ENCODE measurements at places on chromosomes 4 and X.

- no peak for DNase-seq
Observed at GRCh38 chrX:103607364-103608305, at the start of gene TCEAL3. TCEAL3 (plus strand) TSS chrX:103607963; CDS start chrX:103609065, 1,102 bp downstream.

- DNase-seq, result no peak
Observed at GRCh38 chr4:90246816-90247215, 119.6 kb downstream of the CCSER1 start.

GRCh38 chr4:176660561-176660960 lies 132.2 kb downstream of the VEGFC start:
- no peak for DNase-seq

DNA sequence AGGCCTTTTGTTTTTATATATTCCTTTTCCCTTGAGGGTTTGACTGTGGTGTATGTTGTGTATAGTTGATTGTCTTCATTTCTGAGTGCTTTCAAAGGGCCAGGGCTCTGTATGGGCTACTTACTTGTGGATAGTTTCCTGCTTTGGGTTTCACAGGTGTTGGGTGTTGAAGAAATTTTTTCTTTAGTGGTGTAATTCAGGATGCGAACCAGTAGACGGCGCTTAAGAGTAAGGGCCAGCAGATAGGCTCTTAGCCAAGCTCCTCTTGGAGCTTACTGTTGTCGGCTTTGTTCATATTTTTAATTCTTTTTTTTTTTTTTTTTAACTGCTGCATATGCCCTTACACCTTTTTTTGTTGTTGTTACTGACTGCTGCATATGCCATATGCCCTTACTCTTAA lies 276.3 kb upstream of the GALNT7 start:
- DNase-seq, result peak; percentile 3

GRCh38 chr4:7831858-7832730 lies 107.6 kb downstream of the AFAP1 start:
- DNase-seq, result no peak

- DNase-seq, result no peak
Observed at GRCh38 chr4:90994851-90995574, 867.8 kb downstream of the CCSER1 start.

- peak; percentile 29 for DNase-seq
Observed at GRCh38 chrX:130120746-130121504, 10.6 kb upstream of the ELF4 start.

DNA sequence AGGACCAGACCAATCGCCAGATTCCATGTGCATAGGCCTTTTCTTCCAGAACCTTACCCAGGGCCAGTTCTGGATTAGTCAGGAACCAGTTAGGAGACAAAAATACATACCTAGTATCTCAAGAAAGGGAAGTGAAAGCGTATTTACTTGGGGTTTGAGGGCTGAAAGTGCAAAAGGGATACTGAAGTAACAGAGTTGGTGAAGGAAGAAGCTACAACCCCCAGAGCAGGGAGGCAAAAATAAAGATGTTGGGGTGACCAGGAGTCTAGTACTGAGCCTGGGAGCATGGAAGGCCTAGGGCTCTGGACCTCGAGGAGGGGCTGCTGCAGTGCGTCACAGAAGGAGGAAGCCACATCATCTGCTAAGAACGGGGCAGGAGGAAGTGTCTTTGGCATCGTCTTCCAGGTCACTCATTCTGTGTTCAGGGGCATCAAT lies 38.3 kb downstream of the TKTL1 start:
- no peak for DNase-seq

GRCh38 chr4:145177511-145177905 lies 2.9 kb downstream of the OTUD4 start:
- DNase-seq, result no peak

- DNase-seq, result no peak
Observed at GRCh38 chrX:10070714-10071436, 85.9 kb upstream of the CLCN4 start.

GRCh38 chrX:12352922-12353321 lies 214.6 kb downstream of the FRMPD4 start:
- no peak for DNase-seq

- no peak for DNase-seq
Observed at GRCh38 chr4:73221734-73222133, 36.9 kb downstream of the ANKRD17 start.

DNA sequence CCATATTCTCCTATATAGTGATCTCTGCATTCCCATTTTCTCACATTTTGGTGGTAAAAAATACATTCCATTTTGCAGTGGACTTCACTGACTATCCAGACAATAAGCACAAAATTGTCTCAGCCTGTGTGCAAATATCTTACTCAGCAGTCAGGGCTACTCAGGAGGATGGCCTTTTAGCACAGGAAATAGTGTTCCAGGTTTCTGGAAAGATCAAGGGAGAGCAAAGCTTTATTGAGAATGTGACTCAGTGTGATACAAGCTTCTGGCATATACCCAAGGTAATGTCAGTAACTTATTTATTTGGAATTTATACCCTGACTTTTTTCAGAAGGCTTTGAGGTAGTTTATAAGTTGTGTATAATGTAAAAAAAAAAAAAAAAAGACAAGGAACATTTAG lies 233.4 kb downstream of the TEX13A start:
- no peak for DNase-seq

DNA sequence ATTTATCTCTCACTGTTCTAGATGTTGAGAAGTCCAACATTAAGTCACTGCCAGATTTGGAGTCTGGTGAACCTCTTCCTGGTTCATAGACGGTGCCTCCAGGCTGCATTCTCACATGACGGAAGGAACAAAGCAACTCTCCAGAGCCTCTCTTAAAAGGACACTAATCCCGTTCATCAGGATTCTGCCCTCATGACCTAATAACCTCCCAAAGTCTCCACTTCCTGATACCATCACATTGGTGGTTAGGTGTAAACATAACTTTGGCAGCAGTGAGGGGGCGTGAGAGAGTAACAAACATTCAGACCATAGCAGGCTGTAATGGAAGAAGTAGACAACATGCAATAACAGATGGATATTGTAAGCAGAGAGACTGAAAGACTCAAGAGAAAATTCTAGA lies 388.6 kb downstream of the PDHA2 start:
- DNase-seq, result no peak

DNA sequence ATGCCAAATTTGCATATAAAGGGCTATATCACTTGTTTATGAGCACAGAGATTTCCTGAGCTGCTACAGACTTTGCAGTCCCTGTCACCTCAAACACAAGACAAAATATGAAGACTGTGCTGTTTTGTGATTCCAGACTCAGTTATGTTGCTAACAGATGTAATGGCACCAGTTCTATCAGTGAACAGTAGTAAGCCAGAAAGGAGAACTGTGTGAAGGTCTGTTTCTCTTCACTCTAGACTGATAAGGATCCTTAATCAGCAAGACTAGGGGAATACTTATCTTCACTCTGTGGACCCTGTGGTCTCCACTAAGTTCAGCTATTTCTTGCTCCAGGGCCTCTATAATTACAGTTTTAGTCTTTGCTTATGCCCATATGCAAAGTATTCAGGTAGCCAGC lies 82.7 kb downstream of the ANXA5 start:
- DNase-seq, result no peak

DNA sequence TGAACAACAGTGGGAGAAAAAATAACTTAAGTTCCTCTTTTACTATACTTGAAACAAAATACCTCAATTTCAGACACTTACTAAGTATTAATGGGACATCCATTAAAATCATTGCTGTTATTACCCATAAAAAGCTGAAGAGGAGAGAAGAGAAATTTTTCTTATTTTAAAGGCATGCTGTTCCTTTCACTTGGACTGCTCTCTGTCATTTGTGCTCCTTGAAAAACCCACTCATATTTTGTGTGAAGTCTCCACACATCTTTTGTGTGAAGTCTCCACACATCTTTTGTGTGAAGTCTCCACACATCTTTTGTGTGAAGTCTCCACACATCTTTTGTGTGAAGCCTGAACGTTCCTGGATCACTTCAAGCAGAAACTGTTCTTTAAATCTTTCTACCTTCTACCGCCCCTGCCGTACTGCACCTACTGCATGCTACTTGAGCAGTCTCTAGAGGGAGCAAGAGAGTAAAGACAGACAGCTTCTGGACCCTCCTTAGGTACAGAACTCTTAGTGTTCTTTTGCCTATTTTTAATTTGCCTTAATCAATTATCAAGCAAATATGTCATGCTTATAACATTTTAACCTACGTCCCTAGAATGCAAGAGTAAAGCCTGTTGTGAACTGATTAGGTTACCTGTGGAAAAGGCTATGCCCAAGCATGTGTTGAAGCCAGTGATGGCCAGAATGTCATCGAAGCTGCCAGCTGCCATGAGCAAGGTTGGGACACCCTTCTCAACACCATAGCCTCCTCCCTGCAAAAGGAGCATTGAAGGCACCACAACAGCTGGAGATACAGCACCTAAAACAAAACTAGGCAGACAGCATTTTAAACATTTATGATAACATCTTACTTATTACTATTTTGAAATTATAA lies 27.1 kb upstream of the SLC9B1 start:
- DNase-seq, result no peak

DNA sequence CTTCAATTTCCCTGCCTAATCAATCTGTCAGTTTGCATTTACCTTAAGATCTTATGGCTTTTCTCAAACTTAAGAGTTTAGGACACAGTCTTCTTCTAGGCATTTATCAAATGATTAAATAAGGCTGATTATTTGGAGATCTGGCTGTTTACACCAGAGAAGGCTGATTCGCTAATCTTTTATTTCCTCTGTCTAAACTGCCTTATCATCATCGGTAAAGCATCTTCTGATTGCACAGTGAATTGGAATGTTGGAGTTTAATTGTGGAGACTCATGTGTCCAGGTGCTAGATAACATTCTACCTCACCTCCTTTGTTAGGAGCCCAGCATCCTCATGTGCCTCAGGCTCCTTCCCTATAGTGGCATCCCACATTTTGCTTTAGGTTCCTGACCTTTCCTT lies 100.3 kb upstream of the DDIT4L start:
- DNase-seq, result no peak

DNA sequence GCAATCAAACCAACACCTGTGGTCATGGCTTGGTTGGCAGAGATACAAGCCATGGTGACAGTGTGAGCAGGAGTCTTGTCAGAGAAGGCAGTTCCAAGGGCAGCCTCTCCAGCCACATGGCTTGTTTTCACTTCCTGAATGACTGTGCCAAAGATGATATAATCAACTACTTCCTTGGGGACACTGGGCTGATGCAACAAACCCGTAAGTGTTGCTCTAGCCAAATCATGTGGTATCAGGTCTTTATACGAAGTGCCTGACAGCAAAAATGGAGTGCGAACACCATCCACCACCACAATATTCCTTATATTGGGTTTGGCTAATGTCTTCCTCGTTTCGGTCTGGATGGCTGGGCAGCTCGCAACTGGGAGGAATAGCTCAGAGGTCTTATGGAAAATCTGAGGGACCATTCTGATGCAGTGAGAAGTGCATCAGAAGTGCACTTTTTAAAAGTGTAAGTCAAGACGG lies 922.0 kb downstream of the NLGN4X start:
- DNase-seq, result no peak

GRCh38 chrX:69074726-69075125 lies 90.5 kb downstream of the PJA1 start:
- DNase-seq, result no peak

- no peak for DNase-seq
Observed at GRCh38 chr4:148961526-148961925, 519.3 kb upstream of the NR3C2 start.

- no peak for DNase-seq
Observed at GRCh38 chrX:148813422-148813821, 313.0 kb downstream of the AFF2 start.

GRCh38 chrX:46703980-46704379 lies 54.9 kb downstream of the SLC9A7 start:
- DNase-seq, result no peak

- DNase-seq, result no peak
Observed at GRCh38 chr4:147794787-147795413, 63.0 kb downstream of the ARHGAP10 start.

- no peak for DNase-seq
Observed at GRCh38 chrX:80335062-80335830, 85.0 kb upstream of the TENT5D start.

DNA sequence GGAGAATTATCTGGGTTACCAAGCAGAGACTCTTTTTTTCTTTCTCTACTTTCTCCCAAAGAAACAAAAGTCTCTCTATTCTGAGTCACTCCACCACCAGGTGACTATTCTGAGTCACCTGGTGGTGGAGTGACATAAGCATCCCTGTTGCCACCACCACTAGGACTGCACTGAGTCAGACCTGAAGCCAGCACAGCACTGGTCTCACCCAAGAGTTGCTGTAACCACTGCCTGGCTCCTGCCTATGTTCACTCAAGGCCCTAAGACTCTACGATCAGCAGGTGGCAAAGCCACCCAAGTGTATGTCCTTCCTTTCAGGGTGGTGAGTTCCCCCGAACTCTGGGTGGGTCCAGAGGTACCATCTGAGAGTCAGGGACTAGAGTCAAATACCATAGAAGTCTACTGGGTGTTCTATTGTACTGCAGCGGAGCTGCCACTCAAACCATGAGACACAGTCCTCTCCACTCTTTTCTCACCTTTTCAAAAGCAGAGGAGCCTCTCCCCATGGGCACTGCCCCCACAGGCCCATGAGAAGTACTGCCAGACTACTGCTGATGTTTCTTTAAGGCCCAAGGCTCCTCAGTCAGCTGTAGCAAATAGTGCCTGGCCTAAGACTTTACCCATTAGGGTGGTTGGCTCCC lies 209.6 kb upstream of the IRS4 start:
- no peak for DNase-seq

DNA sequence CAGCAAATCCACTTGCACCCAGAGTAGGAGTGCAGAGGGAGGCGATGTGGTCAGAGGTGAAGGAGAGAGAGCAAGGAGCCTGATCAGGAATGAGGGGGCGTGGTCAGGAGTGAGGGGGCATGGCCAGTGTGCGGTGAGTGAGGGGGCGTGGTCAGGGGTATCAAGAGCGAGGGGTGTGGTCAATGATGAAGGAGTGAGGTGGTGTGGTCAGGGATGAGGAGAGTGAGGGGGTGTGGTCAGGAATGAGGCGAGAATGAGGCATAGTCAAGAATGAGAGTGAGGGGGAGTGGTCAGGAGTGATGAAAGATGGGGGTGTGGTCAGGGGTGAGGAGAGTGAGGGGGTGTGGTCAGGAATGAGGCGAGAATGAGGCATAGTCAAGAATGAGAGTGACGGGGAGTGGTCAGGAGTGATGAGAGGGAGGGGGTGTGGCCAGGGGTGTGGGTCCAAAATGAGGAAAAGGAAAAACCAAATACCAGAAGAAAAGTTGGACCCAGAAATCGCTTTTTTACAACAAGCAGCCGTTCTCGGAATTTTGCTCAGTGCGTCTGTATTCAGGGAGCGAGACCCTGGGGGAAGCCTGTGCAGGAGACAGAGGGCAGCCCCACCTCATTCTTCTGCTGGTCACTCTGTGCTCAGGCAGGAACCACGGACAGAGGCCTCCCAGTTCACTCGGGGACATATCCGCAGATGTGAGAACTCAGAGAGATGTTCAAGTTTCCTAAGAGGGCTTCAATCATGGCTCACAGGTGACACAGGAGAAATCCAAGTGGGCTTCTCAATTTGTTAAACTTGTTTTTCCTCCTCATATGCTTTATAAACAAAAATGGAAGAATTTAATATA lies 47.5 kb downstream of the MAGEA1 start:
- DNase-seq, result peak; percentile 27

- no peak for DNase-seq
Observed at GRCh38 chr4:25080571-25080970, 49.8 kb upstream of the LGI2 start.
